ENCODE measurements at places on chromosomes 7 and 10. TPM values are rescaled to one million over a fixed set of nuclear protein-coding genes. Genes with fewer than 3 reads are reported as not detected.

PLXNA4 gene
- total RNA-seq, result 20.4 TPM

TLL2 gene
- total RNA-seq, result 0.20 TPM

TRIM50 gene
- not detected for total RNA-seq

NEUROG3 gene
- not detected for total RNA-seq

A1CF gene
- total RNA-seq, result not detected

BAIAP2L1 gene
- total RNA-seq, result 1.1 TPM

CPA1 gene
- total RNA-seq, result not detected

OR2A5 gene
- not detected for total RNA-seq

RBP3 gene
- not detected for total RNA-seq

HSPA12A gene
- 0.30 TPM for total RNA-seq

ANKMY2 gene
- 9.8 TPM for total RNA-seq

CXCL12 gene
- total RNA-seq, result 1.4 TPM

UNCX gene
- total RNA-seq, result not detected

MCM7 gene
- total RNA-seq, result 183 TPM

MNX1 gene
- total RNA-seq, result not detected

CLEC2L gene
- not detected for total RNA-seq

MRC1 gene
- 0.12 TPM for total RNA-seq

POM121L12 gene
- not detected for total RNA-seq

CSTF2T gene
- total RNA-seq, result 16.8 TPM

OR6B1 gene
- total RNA-seq, result not detected

PLAC9 gene
- total RNA-seq, result 1.7 TPM

Data from endothelial cell of umbilical vein (primary cell).